ENCODE measurements at places on chromosomes 2 and 18.

DNA sequence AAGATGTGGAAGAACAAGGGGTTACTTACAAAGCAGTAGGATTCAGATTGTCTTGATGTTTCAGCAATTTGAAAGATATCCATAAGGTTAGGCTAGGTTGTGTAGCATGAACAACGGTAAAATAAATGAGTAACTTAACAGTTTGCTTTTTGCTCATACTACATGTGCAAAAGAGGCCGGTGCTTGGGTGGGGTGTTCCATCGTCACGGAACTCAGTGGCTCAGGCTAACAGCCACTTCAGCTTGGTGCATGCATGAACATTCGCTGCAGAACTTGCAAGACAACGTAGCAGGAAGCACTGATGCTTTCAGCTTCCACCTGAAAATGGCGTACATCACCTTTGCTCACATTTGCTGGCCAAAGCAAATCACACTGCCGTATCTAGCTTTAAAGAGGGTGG lies 407.3 kb upstream of the CDH20 start:
- no peak for DNase-seq

DNA sequence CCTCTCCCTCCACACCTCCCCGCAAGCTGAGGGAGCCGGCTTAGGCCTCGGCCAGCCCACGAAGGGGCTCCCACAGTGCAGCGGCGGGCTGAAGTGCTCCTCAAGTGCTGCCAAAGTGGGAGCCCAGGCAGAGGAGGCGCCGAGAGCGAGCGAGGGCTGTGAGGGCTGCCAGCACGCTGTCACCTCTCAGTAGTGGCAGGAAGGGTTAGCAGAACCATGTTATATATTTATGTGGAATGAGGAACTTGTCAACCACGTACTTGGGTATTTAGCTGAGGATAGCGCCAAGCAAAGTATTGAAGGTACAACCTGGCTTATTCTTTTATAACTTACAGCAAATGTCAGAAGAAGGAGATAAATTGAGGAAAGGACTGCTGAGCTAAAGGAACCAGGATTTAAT lies 144.1 kb upstream of the MGAT5 start:
- DNase-seq, result no peak

DNA sequence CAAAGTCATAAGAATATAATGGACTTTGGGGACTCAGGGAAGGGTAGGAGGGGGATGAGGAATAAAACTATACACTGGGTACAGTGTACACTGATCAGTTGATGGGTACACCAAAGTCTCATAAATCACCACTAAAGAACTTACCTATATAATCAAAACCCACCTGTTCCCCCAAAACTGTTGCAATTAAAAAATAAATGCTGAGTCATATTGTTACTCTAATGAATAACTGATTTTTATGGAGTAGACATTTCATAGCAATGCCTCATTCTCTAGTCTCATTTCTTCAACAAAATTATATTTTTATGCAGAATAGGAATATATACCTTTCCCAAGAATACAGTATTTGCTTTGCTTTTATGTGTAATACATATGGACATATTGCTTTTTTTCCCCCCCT lies 181.2 kb downstream of the ST6GAL2 start:
- DNase-seq, result no peak

GRCh38 chr2:239557516-239557915 lies 156.7 kb upstream of the HDAC4 start:
- DNase-seq, result no peak

- no peak for DNase-seq
Measured at GRCh38 chr18:22170421-22171257, 1.2 kb downstream of the GATA6 start.
